ENCODE measurements at places on chromosomes 4 and X.
A peak's percentile ranks its signal among the peaks of the same experiment; 100 is the strongest.

DNA sequence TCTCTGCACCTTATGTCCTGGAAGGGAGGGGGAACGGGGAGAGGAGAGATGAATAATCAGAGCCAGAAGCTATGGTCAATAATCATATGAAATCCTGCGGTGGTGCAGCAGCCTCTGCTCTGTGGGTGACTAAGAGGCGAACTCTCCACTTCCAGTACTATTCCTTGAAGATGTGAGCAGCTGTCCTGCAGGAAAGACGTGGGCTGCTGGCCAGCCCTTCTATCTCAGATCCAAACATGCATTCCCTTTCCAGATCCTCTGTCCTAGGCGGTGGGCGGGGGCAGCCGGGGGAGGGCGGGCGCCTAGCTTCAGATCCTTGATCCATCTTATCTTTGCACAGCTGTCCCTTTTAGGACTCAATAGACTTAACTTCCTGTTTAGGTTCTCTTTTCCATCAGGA lies 34.5 kb downstream of the SPINK2 start:
- no peak for DNase-seq

DNA sequence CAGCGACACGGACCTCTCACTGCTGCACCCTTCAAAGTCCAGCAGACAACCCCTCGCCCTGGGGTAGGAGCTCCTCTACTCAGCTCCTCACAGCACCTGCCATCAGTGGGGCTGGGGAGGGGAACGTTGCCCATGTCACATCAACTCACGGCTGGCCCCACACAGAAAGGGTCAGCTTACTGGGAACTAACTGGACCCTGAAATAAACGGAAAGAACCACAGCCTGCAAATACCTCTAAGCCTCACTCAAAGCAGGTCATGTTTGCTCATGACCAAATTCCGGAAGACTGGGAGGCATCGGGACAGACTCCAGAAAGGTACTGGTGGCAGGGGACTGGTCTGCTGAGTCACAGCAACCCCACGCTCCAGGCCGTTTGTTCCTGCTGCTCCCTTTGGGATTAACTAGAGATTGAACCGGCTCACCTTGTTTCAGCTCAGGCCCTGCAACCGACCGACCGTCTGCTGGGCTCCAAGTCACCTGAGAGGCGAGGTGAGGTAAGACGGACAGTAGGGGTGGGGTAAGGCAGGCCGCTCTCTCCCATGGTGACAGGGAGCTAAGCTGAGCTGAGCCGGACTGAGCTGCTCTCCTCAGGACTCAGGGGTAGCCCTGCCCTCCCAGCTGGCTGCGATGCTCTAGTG lies 5.6 kb downstream of the G6PD start:
- no peak for DNase-seq

DNA sequence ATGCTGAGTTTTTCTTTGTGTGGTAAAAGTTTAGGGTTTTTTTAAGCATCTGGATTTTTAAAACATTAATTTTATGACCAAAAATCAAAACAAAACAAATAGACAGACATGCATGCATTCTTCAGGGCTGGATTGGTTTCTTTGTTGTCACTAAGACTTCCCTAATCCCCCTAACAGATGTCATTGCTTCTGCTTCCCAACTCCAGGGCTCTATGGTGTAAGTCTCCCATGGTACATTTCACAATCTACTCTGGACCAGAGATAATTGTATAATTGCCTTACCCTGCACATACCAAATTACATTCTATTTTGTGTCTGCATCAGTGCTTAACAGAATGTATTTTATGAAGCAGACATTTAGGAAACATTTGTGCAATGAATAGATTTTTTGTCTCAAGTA lies 529.1 kb upstream of the SMIM31 start:
- DNase-seq: no peak

GRCh38 chr4:146661367-146661766 lies 22.7 kb downstream of the POU4F2 start:
- DNase-seq: no peak

GRCh38 chr4:116531870-116532269 lies 553.5 kb downstream of the TRAM1L1 start:
- DNase-seq: no peak

GRCh38 chrX:38561126-38561868 lies at the start of gene TSPAN7:
Gene TSPAN7 (plus strand): TSS chrX:38561542. CDS start chrX:38561547, 5 bp downstream.
- peak; percentile 46 for DNase-seq

DNA sequence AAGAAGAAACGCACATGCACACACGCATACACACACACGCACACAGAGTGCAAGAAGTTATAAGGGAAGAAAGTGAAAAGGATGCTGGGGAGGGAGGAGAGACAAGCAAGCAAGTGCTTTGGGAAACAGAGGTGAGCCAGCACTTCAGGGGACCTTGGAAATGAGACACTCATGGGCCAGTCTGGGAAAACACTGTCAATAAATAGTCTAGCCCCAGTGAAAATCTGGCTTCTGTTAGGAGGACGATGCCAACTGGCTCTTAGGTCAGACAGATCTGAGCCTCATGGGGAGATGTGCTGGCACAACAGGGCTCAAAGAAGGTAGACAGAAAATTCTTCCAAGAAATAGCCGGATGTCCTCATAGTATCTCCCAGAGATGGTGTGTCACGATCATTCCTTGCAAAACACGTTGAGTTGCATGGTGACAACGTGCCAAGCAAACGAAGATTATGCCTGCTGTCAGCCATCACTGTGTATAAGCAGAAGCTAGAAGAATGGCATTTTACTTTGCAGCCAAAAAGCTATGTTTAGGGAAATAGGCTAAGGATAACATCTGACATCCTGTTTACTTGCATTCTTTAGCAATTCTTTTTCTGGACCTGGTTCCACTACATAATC lies 557 bp upstream of the ARHGEF6 start:
- DNase-seq: no peak

DNA sequence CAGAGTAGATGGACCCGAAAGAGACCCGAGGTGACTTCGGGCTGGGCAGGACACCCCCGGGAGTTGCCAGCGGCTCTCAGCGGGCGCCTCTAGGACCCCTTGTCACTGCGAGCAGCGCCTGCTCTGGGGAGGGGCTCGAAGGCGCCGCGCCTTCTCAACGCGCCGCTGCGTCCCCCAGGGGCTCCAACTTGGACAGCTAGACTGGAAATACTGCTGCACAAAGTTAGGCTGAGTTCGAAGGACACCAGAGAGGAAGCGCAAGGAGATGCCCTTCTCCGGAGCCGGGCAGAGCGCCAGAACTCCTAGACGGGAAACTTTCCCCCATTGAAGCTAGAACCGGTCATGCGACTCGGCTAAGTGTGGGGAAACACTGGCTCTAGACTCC lies 493 bp upstream of the KCNIP4 start:
- no peak for DNase-seq

GRCh38 chrX:12910423-12911121 lies 4.2 kb downstream of the TLR8 start:
- DNase-seq: no peak

- DNase-seq: no peak
Observed at GRCh38 chr4:186844059-186844681, 120.5 kb upstream of the FAT1 start.

GRCh38 chr4:13980317-13981310 lies 353.1 kb upstream of the BOD1L1 start:
- no peak for DNase-seq

GRCh38 chr4:182492423-182492822 lies 249.2 kb downstream of the TENM3 start:
- DNase-seq: no peak

- DNase-seq: no peak
Observed at GRCh38 chr4:67691328-67691727, 9.6 kb downstream of the UBA6 start.

DNA sequence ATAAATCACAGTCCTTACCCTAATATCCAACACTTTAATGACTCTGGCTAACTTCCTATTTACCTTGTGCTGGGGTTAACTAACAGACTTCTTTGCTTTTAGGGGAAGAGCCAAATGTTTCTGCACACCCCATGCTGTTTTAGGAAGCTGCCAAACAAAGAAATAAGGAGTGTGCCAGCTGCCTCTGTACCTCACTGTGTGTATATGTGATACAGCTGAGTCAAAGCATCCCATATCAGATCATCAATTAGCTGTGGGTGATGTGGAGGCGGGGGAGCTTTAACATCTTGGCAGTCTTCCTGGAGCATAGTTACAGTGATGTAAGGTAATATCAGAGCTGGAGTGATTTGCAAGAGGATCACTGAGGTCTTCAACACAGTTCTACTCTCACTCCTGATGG lies 95.4 kb downstream of the COL25A1 start:
- no peak for DNase-seq

DNA sequence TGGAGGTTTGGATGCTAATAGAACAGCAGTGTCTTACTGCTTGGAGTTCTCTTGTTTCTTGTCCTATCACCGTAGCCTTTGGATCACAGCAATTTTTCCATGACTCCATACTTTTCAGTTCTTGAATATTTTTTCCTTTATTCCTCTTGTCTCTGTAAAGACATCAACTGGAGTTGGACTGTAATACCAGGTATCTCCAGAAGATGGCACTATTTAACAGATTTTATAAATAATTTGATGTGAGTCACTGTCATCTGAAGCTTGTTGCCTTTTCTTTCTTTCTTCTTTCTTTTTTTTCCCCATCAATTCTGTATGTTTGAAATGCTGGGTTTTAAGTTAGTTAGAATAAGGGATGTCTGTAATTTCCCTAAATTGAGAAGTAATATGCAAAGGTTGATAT lies 24.1 kb downstream of the HPRT1 start:
- no peak for DNase-seq

DNA sequence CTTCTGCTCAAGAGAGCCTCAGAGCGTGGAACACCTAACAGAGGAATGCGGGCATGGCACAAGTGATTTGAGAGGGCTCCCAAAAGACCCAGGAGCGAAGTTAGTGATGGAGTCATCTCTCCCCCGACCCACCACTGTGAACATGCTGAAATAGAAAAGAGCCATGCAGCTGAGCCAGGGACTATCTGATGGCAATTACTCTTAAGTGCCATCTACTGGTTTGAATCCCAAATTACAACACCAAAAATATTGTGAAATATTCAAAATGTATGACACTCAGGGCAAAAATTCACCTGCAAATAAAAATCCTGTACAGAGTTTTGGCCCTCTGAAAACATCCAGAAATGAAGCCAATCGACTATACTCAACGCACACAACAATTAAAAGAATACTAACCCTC lies 2038.9 kb upstream of the ADGRL3 start:
- no peak for DNase-seq

DNA sequence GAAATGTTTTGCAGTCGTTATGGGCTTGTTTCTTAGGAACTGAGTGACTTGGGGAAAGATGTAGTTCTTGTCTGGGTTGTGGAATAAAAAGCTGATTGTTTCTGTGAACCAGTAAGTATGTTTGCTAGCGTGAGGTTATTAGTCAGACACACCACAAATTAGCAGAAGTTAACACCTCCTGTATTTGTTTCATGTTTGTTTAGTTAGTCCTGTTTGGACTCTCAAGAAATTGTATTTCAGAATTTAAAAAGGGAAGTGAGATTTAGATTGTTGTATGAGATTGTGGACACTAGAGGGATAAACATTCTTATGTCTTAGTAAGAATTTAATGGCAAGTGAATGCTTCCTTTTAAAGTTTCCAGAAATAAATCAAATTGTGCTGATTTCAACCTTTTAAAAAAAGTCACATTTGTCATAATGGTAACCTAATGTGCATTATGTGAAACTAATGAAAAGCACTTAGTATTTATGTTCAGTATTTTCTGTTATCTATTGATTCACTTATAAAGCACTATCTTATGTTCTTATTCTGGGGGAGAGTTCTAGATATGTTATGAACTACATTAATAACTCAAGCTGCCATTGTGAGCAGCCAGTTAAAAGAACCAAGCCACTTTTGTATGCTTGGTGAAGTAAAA lies 25.6 kb downstream of the ATP10D start:
- DNase-seq: no peak

DNA sequence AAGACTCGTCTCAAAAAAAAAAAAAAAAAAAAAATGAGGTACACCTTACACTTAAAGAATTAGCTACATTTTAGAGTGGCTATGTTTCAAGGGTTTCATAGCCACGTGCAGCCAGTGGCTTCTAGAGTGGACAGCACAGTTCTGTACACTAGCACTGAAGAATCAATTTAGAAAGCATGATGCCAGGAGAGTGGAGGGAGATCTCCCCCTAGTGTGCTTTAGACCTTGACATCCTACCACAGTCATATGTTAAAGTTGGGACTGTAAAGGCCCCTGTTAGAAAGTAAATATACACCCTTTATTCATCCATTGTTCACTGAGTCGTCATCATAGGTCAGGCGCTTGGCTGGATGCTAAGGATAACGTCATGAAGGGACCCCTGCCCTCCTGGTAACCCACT lies 179.4 kb downstream of the QDPR start:
- DNase-seq: no peak

- no peak for DNase-seq
Observed at GRCh38 chr4:30536231-30536630, 183.9 kb upstream of the PCDH7 start.

- no peak for DNase-seq
Observed at GRCh38 chr4:20028645-20029044, 223.1 kb upstream of the SLIT2 start.

- no peak for DNase-seq
Observed at GRCh38 chrX:153517423-153517822, at the start of gene ATP2B3. Gene ATP2B3 (plus strand): TSS chrX:153517642. CDS start chrX:153536248, 18,606 bp downstream.

GRCh38 chr4:23814996-23815660 lies 74.7 kb downstream of the PPARGC1A start:
- DNase-seq: no peak

GRCh38 chr4:169758401-169758962 lies 738 bp upstream of the HPF1 start:
- DNase-seq: no peak

GRCh38 chr4:185143601-185143969 lies 519 bp downstream of the SLC25A4 start:
- DNase-seq: no peak

DNA sequence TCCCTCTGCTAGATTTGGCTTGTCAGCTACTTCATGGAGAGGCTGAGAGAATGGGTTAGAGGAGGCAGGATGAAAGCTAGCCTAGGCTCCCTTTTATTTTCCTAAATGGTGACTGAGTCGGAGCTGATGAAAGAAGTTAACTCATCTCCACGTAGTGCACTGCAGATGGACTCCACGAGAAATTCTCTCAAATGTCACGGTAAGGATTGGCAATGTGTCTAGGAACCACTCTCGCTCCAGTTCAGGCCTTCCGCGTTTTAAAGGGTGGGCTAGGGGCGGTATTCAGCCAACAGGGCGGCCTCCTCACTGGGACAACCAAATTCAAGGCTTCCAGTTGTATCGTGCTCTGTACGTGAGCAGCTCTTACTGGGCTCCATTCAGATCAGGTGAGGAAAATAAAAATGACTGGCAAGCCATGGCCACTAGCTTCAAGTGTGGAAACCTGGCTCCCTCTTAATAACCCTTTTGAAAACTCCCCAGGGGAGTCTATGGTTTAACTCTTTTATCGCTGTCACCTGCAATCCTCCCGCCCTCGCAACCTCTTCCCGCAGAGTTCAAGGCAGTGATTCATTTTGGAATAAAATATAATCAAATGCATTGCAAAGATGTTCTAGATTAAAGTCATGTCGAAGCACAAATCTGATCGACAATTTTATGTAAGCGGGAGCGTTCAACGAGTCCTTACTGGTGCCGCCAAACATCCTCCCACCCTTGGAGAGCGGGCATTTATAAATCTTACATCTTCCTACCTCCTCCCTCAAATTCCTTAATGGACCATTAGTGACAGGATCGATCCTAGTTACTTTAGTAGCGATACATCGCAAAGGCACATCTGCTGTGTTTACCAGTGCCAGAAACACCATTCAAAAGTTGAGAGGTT lies 1.2 kb downstream of the SPOCK3 start:
- peak; percentile 69 for DNase-seq

Data from hippocampal formation (tissue), 2 donors.